Thymus (tissue), 14 donors: ENCODE measurements at places on chromosomes 1 and 21. TPM values are rescaled to one million over a fixed set of nuclear protein-coding genes. Genes with fewer than 3 reads are reported as not detected.
A peak's percentile ranks its signal among the peaks of the same experiment; 100 is the strongest.

Gene S100B
- total RNA-seq = 36.5 TPM

DNA sequence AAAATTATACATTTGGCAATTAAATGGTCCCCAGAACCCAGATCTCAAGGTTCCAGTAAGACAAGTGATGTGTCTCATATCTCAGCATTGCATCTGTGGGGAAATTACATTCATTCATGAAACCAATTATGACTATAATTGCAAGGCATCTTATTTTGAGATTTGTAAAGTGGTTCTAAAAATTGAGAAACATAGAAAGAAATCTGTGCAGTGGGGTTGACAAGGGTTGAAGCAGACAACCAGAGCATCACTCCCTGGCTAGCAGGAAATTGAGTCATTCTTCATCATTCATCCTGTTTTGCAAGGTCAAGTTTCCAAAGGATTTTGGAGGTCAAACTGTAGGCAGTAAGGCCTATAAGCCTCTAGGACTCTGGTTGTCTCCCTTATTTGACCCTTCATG, 25.1 kb upstream of the MROH9 start:
- no peaks in the 10 kb centered on the region for H3K27me3 ChIP-seq
- no peaks in the 10 kb centered on the region for H3K4me1 ChIP-seq
- H3K36me3 ChIP-seq = no peaks in the 10 kb centered on the region
- no peak overlapping the region for H3K4me3 ChIP-seq
- no peak for DNase-seq

GRCh38 chr1:164703463-164703862, 144.5 kb downstream of the PBX1 start:
- no peak overlapping the region for H3K4me3 ChIP-seq
- H3K36me3 ChIP-seq = no peaks in the 10 kb centered on the region
- no peak for DNase-seq
- no peaks in the 10 kb centered on the region for H3K27me3 ChIP-seq
- H3K27ac ChIP-seq = no peak overlapping the region
- H3K4me1 ChIP-seq = no peaks in the 10 kb centered on the region

DNA sequence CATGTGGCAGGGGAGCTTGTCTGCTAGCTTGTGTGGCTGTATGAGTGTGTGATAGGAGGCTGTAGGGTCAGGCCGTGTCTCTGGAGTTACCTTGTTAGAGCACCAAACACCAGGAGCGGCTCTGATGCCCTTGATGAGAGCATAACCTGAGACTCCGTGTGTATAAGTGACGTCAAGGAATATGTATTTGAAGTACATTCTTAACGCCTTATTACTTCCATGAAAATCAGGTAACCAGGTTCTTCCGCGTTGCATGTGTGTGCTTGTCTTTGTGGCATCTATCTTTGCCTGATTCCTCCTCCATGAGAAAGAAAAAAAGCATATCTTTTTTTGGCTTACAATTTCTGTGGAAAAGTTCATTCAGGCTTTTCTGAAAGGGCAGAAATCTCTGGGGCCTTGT, 4.6 kb downstream of the OLFML3 start:
- H3K4me3 ChIP-seq = no peak overlapping the region
- H3K36me3 ChIP-seq = peaks cover 11% of the 10 kb centered on the region
- H3K27me3 ChIP-seq = no peaks in the 10 kb centered on the region
- peaks cover 18% of the 10 kb centered on the region for H3K4me1 ChIP-seq
- DNase-seq = no peak
- no peak overlapping the region for H3K27ac ChIP-seq

GRCh38 chr21:33374450-33375096, 28.6 kb upstream of the IFNGR2 start:
- H3K27me3 ChIP-seq = peaks cover 2% of the 10 kb centered on the region
- no peak overlapping the region for H3K4me3 ChIP-seq
- peak; percentile 77 for DNase-seq
- H3K27ac ChIP-seq = no peak overlapping the region
- peaks cover 6% of the 10 kb centered on the region for H3K4me1 ChIP-seq

DNA sequence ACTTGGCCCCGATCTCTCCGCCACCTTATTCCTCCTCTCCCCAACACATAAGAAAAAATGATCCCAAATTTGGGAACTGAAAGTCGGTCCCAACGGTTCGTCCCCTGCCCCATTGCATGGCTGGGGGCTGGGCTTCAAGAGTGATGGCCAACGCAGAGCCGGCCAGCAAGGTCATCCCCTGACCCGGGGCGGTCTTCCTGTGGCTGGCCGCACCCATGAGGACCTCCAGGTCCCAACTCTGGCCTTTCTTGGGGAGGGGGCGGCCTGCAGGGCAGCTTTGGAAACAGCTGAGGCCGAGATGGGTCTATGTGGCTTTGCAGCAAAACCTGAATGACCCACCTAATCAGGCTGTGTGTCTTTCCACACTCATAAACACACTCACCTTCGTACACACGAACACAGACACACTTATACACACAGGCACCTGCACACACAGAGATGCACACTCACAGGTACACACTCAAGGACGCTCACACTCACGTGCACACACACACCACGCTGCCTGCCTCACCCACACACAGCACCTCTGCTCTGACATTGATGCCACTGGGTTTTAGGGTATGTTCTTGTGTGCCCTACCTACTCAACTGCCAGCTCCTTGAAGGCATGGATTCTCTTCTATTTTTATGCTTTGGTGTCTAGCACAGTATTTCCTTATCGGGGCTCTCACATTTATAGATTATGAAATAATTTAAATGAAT, 562 bp downstream of the DYNLT5 start:
- peaks cover 8% of the 10 kb centered on the region for H3K4me1 ChIP-seq
- peaks cover 2% of the 10 kb centered on the region for H3K27me3 ChIP-seq
- no peak for DNase-seq
- peak overlapping the region; percentile 36 for H3K4me3 ChIP-seq
- H3K36me3 ChIP-seq = no peaks in the 10 kb centered on the region

- H3K36me3 ChIP-seq = no peaks in the 10 kb centered on the region
- H3K27me3 ChIP-seq = peaks cover 2% of the 10 kb centered on the region
- no peak overlapping the region for H3K4me3 ChIP-seq
Measured at GRCh38 chr1:162281426-162281825, 95.2 kb downstream of the SPATA46 start.

DNA sequence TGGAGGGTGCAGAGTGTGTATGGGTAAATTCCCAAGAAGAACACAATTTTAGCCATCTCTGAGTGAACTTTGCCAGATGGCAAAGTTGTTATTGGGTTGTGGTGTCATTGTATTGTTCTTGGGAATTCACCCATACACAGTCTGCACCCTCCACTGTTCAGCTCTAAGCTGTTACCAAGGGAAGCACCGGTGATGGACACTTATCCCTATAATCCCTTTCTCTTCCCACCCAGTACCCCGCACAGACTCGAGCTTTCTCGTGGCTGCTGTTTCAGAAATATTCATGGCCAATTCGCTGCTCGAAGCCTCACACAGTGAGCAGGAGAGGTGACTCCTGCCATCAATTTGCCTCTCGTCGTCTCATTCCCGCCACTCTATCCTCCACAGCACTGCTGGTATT, 95.7 kb upstream of the PALMD start:
- no peak for DNase-seq
- H3K27me3 ChIP-seq = no peaks in the 10 kb centered on the region
- H3K4me1 ChIP-seq = no peaks in the 10 kb centered on the region
- H3K27ac ChIP-seq = no peak overlapping the region
- H3K4me3 ChIP-seq = no peak overlapping the region
- no peaks in the 10 kb centered on the region for H3K36me3 ChIP-seq

DNA sequence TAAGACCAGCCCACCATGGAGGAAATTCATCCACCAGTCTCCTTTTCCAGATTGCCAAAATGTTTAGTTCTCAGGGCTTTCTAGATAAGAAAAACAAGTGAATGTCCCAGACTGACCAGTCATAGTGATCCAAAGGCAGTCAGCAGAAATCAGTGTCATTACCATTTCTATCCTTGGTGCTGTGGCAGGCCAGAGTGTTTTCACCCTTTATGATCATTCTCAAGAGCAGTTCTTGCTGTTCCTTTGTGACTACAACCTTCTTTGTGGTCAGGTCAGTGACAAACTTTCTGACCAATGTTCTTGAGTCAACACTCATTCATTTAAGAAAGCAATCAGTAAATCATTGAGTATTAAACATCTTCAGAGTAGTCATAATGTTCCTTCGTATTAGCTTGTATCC, 7.3 kb upstream of the DHCR24 start:
- no peaks in the 10 kb centered on the region for H3K4me1 ChIP-seq
- no peak overlapping the region for H3K4me3 ChIP-seq
- DNase-seq = no peak
- no peaks in the 10 kb centered on the region for H3K27me3 ChIP-seq
- no peaks in the 10 kb centered on the region for H3K36me3 ChIP-seq

DNA sequence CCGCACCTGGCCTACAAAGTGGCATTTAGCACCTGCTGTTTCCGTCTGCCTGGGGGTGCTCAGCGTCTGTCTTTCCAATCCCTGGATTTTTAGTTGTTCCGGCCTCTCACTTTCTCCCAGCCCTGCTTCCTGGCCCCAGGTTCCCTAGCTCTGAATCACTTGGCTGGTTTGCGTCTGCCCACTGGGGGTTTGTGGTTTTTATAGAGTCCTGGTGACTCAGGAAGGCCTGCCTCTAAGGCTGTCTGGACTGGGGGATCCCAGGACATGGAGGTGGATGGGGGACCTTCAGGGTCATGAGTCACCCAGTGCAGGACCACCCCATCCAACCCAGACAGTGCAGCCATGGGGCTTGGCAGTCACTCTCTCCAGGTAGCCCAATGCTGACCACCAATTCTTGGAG, 53.5 kb downstream of the MRPL37 start:
- DNase-seq = no peak
- H3K36me3 ChIP-seq = peaks cover 76% of the 10 kb centered on the region
- H3K27me3 ChIP-seq = no peaks in the 10 kb centered on the region
- H3K4me1 ChIP-seq = no peaks in the 10 kb centered on the region
- H3K4me3 ChIP-seq = no peak overlapping the region

DNA sequence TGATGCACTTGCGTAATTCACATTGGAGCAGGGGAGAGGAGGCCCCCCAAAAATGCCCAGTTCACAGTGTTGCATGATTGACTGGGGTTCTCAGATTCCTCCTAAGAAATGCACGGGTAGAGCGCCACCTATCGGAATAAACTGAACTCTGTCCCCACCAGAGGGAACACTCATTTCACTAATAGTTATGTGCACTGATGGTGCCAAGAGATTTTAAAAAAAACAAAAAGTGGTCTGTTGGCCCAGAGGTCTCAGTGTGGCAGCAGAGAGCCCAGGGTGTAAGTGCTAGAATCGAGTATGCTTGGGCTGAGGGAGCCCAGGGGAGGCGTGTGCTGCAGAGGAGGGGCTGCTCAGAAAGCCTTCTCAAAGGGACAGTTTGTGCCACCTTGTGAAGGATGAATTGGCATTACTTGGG, 6.9 kb downstream of the PINK1 start:
- H3K27ac ChIP-seq = no peak overlapping the region
- DNase-seq = peak; percentile 27
- no peak overlapping the region for H3K4me3 ChIP-seq
- no peaks in the 10 kb centered on the region for H3K4me1 ChIP-seq
- H3K36me3 ChIP-seq = peaks cover 30% of the 10 kb centered on the region

DNA sequence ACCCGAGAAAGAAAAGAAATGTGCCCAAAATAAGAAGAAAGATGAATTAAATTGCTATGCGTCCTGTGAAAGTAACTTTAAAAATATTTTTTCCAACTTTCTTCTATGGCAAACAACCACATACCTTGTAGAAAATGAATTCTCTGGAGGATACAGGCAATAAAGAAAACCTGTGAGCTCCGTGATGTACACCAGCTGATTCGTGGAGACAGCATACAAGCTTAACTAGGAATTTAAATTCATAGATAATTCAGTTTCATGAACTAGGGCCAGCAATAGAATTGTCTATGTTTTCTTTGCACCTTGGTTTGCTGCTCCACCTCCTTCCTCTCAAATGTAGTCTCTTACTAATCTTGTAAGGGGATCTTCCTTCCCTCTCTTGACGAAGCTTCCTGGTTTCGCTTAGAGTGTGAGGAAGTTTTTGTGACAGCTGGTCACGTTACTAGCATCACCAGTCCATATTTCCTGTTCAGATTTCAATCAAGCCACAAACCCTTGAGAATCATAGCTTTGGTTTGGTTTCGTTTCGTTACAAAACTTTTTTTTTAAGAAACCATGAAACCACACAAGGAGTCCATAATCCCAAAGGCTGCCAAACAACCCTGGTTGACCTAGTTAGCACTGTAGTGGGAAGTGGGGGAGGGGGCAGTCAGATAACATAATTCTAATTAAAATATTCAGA, 35.8 kb downstream of the GREM2 start:
- no peaks in the 10 kb centered on the region for H3K4me1 ChIP-seq
- H3K27me3 ChIP-seq = no peaks in the 10 kb centered on the region
- no peak overlapping the region for H3K27ac ChIP-seq
- H3K36me3 ChIP-seq = no peaks in the 10 kb centered on the region

DNA sequence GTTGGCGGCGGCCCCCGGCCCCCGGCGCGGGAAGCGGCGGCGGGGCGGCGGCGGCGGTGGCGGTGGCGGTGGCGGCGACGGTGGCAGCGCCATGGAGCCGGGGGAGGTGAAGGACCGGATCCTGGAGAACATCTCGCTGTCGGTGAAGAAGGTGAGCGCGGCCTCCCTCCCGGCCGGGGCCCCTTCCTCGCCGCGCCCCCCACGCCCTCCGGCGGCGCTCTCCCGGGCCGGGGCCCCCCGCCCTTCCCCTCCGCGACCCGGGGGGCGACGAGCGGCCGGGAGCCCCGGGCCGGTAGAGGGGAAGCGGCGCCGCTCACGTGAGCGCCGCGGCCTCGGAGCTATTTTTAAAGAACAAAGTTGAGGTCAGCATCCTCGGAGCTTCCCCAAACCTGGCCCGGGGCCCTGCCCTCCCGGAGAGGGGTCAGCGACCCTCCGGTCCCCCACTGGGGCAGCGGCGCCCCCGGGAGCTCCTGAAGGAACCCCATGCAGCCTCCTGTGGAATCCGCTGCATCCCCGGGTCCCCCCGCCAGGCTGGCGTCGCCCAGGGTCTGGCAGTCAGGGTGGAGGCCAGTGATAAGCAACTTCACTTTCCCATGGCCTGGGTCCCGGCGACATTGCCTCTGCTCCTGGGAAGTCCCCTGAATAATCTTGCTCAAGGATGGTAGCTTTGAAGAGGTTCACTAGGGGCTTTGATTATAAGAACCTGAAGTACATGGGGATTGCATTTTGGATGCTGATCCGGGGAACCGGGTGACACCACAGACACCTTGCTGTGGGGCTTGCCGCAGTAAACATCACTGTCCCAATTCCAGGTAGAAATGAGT, 560 bp downstream of the PLEKHM2 start:
- H3K36me3 ChIP-seq = peaks cover 2% of the 10 kb centered on the region
- DNase-seq = peak; percentile 47
- peaks cover 5% of the 10 kb centered on the region for H3K4me1 ChIP-seq
- peak overlapping the region; percentile 96 for H3K27ac ChIP-seq
- H3K27me3 ChIP-seq = no peaks in the 10 kb centered on the region
- peak overlapping the region; percentile 75 for H3K4me3 ChIP-seq

DNA sequence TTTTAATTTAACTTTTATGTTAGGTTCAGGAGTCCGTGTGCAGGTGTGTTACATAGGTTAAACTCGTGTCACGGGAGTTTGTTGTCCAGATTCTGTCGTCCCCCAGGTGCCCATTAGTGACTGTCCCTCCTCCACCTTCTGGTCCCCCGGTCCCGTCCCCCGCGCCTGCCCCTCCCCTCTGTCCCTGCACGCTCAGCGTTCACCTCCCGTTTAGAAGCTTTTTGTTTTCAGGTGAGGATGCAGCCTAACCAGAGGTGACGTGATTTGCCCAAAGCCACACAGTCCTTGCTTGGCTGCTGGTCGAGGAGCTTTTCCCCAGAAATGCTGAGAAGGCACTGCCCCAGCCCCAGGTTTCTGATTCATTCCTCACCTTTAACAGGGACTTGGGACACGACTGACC, 844 bp downstream of the C1orf146 start:
- DNase-seq = no peak
- H3K27ac ChIP-seq = no peak overlapping the region
- H3K4me1 ChIP-seq = no peaks in the 10 kb centered on the region
- no peaks in the 10 kb centered on the region for H3K36me3 ChIP-seq
- H3K27me3 ChIP-seq = no peaks in the 10 kb centered on the region
- no peak overlapping the region for H3K4me3 ChIP-seq
